ENCODE measurements at places on chromosomes 1 and 21.

DNA sequence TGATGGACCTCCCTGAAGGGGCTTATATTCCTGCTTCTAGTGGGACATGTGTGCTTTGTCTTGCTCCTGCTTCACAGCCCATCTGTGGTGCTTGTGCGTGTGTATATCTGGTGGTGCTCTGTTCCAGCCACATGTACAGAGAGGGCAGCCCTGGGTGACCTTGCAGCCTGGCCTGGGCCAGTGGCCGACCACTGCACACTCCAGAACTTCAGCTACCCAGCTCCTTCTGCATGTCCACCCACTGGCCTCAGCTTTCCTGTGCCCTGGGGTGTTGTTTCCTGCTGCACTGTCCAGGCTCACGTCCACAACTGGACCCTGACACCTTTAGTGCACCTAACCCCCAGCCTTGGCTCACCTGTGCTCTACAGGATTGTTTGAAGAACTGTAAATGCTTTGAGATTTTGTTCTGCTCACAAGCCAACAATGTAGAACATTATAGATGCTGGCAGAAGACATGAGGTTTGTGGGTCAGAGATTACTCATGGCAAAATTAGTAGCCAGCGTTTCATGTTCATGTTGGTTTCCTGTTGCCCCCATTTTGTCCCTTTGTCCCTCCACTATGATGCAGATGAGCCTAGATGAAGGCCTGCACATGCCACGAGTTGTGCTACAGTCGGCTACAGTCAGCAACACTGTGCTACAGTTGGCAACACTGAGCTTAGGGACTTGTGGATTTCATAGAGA lies 5.3 kb upstream of the S100B start:
- no peak for DNase-seq

GRCh38 chr1:62809788-62810187 lies 25.9 kb downstream of the ATG4C start:
- no peak for DNase-seq

DNA sequence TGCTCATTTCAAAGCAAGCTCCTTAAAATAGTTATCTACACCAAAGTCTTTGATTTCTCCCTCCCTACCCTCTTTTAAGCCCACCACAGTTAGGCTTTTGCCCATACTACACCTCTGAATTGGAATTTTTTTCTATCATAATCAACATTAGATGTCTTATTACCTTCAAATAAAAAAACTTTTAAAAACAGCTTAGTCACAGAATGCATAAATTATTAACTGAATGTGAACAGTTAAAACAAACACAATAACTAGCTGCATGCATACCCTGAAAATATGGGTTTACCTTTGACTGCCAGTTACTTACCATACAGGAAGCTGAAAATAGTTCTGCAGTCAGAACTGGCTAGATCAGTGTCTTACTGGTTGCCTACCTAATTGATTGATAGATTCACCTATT lies 210.9 kb downstream of the TGFB2 start:
- no peak for DNase-seq

GRCh38 chr1:32716312-32717148 lies 14.0 kb upstream of the SYNC start:
- DNase-seq, result no peak

GRCh38 chr1:111952125-111952657 lies 37.3 kb downstream of the KCND3 start:
- DNase-seq, result no peak

- no peak for DNase-seq
These were observed 9.4 kb downstream of the COL6A1 start for GRCh38 chr21:45990741-45991605.

GRCh38 chr1:74835051-74835450 lies 102.1 kb downstream of the TYW3 start:
- DNase-seq, result no peak

DNA sequence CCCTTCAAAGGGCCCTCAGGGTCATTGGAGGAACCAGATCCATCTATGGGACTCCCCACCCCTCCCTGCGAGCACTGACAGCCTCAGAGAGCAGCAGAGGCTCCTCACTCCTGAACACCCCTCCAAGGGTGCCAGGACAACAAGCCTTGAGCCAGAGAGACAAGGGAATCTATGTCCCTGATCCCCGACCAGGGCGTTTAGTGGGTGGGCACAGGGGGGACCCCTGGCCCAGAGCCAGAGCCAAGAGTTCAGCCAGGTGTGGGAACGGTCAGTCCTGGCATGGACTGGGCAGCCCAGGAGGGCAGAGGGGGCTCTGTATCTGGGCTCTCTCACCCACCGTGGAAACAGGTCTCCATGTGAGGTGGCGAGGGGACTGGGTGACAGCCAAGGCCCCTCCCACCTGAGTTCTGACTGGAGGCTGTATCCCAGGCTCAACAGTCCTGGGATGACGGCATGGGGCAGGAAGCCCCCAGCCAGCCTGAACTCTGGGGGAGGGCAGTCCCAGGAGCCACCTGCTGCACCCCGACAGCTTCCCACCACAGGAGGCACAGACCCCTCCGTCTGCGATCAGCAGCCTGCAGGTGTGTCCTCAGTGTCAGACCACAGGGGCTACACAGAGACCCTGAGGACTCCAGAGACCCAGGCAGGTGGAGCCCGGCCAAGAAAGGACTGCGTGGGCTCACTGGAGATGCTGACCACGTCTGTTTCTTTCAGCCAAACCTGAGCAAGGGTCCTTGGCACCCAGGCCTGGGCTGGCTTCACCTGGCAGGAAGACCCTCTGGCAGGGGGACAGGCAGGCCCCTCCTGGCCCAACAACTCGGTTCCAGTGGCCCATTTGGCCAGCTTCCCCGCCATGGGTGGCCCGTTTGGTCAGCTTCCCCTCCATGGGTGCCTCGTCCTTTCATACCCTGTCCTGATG lies 11.2 kb upstream of the SRARP start:
- DNase-seq, result no peak

GRCh38 chr1:11478571-11479374 lies at the start of gene DISP3:
DISP3 (plus strand) TSS chr1:11479155; CDS start chr1:11500993, 21,838 bp downstream.
- DNase-seq, result peak; percentile 90
